Activated naive CD4-positive, alpha-beta T cell treated with anti-CD3 and anti-CD28 coated beads, Interleukin-2, amount 10 ng/mL, durations not matched to agents 5 hours and 36 hours (primary cell): ENCODE measurements at places on chromosomes 3 and 15. TPM values are rescaled to one million over a fixed set of nuclear protein-coding genes. Genes with fewer than 3 reads are reported as not detected.

PLAAT1 gene
- not detected for total RNA-seq

ATP8B4 gene
- total RNA-seq = 1.6 TPM

NCKIPSD gene
- total RNA-seq = 37.3 TPM

ZNF385D gene
- not detected for total RNA-seq

THAP10 gene
- not detected for total RNA-seq

MLF1 gene
- 0.58 TPM for total RNA-seq

GOLGA8S gene
- total RNA-seq = 0.07 TPM

SLC22A14 gene
- not detected for total RNA-seq

CA12 gene
- total RNA-seq = not detected

NOX5 gene
- total RNA-seq = not detected

C3orf22 gene
- not detected for total RNA-seq

ABTB1 gene
- 42.6 TPM for total RNA-seq

KBTBD8 gene
- 9.3 TPM for total RNA-seq

GOLGA8Q gene
- total RNA-seq = 1.1 TPM

TEX55 gene
- not detected for total RNA-seq

SV2B gene
- 0.18 TPM for total RNA-seq

SKOR1 gene
- 0.36 TPM for total RNA-seq

MASP1 gene
- not detected for total RNA-seq

GOLGA8O gene
- total RNA-seq = 1.0 TPM

RASSF1 gene
- 96.2 TPM for total RNA-seq

PDE8A gene
- total RNA-seq = 14.2 TPM

THSD4 gene
- not detected for total RNA-seq

CYP19A1 gene
- total RNA-seq = not detected

CHRNA5 gene
- 1.4 TPM for total RNA-seq

CMC1 gene
- 15.0 TPM for total RNA-seq

SCN11A gene
- total RNA-seq = not detected

GNAT1 gene
- not detected for total RNA-seq
